ENCODE measurements at places on chromosomes 13 and 19.

GRCh38 chr13:49958321-49958720 lies 22.2 kb upstream of the SPRYD7 start:
- DNase-seq, result no peak

DNA sequence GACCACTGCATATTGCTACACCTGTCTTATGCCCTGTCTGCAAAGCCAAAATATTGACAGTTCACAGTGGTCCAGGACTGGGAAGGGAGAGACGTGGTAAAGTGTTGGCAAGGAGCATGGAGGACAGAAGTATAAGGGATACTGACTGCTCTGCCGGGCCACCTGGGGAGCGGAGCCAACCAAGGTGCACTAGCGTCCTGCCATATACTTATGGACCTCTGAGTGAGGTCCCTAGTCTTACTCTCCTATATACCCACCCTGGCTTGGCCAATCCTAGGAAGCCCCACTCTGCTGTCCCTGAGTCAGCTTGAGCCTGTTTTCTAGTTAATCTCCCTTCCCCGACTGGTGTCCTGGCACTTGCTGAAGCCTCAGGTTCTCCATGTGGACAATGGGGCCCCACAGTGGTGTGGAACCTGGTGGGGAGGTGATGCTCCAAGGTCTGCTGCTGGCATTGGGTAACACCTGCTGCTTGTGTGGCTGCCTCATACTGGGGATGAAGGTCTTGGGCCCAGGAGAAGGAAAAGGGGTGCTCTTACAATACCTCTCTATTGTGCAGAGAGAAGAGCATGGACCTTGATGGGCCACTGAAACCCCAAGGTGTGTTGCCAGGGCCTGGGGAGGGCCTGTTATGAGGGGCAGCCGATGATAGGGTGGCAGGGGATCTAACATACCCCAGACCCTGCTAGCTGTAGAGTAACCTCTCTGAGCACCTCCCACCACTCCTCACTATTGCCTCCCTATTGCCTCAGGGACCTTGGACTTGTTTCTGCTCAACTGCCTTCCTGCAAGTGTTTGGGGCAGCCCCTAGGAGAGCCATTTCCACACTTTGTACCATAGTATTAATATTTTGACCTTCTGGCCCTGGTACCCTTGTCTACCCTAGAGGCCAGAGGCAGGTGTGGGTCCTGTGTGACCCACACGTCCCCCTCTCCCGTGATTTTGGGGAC lies 6.7 kb upstream of the TRIM28 start:
- DNase-seq, result no peak

GRCh38 chr13:44686531-44686934 lies 110.4 kb upstream of the TSC22D1 start:
- DNase-seq, result no peak

- DNase-seq, result no peak
Measured at GRCh38 chr13:80173224-80173623, 167.7 kb downstream of the SPRY2 start.

DNA sequence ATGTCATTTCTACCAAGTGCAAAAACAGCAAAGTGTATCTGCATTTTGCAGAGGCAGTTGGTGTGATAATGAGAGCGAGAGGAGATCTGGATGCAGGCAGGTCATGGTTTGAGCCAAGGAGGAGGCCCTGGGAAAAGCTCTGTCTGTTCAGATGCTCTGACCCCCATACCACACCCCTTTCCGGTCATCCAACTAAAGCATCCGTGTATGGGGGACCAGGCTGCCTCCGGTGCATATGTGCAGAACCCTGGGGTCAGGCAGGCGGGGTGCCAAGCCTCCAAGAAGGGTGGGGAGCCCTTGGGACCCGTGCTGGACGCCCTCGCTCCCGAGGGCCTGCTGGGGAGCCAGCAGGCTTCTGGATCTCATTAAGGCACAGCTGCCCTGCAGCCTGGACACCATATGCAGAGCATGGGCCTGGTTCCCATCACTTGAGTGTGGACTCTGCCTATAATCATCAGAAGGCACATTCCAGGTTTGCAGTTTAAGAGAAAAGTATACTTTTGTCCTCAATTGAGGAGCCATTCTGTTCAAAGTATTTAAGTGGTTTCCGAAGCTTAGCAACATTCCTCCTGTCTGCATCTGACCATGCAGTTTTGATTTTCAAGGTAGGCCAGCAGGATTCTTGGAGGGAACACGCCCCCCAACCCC lies 56.1 kb downstream of the ALOX5AP start:
- DNase-seq, result no peak

DNA sequence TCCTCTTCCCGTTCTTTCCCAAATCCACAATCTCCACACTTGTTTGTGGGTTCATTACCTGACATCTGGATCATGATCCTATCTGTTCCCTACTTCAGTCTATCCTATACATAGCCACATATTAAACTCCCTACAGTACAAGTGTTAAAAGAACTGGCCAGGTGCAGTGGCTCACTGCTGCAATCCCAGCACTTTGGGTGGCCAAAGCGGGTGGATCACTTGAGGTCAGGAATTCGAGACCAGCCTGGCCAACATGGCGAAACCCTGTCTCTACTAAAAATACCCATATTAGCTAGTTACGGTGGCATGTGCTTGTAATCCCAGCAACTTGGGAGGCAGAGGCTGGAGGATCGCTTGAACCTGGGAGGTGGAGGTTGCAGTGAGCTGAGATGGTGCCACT lies 88.3 kb downstream of the TM9SF2 start:
- no peak for DNase-seq

DNA sequence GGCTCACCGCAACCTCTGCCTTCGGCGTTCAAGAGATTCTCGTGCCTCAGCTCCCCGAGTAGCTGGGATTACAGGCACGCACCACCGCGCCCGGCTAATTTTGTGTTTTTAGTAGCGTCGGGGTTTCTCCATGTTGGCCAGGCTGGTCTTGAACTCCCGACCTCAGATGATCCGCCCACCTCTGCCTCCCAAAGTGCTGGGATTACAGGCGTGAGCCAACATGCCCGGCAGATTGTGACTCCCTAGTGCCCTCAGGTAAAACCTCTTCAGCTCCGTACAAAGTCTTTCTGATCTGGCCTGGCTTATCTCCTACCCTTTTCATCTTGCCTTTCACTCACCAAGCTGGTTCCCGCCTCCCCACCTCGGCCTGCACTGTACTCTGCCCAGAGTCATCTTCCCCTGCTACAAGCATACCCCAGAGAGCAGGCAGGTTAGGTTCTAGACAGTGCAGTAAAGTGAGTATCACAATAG lies 15.0 kb downstream of the BICRA start:
- DNase-seq, result no peak

DNA sequence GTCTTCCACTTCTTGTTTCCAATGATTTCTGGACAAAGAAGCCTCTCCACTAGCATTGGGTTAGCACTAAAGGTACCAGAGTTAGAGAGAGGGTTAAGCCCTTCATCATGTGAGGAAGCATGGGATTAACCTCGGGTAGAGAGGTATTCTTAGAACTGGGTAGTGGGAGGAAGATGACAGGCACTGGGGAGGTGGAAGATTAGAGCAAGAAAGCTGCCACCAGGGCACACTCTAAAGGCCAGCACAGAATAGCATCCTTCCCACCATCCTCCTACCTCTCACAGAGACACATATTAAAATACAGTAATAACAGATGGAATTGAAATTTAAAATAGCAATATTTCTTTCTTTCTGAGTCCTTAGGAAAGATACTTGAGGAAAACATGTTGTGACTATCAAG lies 84.5 kb upstream of the PCDH20 start:
- DNase-seq, result no peak

DNA sequence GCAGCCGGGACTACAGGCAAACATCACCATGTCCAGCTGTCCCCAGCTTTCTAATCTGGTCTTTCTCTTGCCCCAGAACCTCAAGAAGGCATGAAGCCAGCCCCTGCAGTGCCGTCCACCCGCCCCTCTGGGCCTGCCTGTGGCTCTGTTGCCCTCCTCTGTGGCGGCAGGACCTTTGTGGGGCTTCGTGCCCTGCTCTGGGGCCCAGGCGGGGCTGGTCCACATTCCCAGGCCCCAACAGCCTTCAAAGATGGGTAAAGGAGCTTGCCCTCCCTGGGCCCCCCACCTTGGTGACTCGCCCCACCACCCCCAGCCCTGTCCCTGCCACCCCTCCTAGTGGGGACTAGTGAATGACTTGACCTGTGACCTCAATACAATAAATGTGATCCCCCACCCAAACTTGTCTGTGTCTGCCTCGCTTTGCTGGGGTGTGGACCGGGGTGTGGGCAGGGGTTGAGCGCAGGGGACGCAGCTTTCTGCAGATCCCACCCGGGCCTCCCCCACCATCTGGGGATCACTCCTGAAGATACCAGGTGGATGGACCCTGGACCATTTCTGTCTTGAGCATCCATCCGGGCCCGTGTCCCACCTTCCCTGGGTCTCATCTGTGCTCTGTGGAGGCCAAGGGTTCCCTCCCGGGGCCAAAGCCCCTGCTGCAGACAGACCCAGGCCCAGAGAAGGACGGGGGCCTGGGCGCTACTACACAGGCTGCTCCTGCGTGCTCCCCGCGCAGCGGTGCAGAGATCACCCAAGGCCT lies 15.3 kb downstream of the PRKCSH start:
- no peak for DNase-seq

DNA sequence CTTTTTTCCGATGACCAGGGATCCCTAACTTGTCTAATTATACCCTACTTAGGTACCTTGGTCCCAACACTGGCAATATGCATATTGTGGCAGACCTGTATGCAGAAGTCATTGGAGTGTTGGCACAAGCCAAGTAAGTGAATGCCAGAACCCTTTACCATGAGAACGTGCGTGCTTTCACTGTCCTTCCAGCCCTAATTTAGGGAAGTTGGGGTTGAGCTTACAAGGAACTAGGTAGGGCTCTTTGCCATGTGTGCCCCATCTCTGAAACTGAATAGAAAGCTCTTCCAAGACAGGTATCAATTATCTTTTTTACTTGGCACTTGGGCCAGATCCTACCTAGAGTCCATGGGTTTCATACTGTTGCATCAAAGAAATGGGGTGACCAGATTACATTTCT lies 93.2 kb downstream of the FRY start:
- DNase-seq, result no peak

- DNase-seq, result no peak
Measured at GRCh38 chr13:46831588-46832194, 34.7 kb upstream of the ESD start.
